ENCODE measurements at places on chromosomes 7 and 10.

GRCh38 chr10:129319934-129320333, 147.1 kb upstream of the MGMT start:
- DNase-seq = no peak

GRCh38 chr10:110067960-110068770, 60.4 kb downstream of the ADD3 start:
- DNase-seq = no peak

DNA sequence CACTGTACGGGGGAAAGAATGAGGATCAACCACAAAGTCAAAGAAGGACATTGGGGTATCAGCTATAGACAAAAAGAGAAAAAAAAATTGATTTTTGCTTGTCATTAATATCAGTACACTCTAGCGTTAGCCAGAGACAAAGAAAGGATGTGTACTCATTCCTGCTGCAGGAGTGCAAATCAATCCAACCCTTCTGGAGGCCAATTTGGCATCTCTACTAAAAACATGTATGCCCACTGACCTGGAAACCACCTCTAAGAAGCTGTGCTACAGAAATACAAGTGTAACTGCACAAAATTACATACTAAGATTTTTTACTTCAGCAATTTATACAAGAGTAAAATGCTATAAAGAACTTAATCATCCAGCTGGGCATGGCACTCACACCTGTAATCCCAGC, 13.6 kb downstream of the NSMCE4A start:
- no peak for DNase-seq

DNA sequence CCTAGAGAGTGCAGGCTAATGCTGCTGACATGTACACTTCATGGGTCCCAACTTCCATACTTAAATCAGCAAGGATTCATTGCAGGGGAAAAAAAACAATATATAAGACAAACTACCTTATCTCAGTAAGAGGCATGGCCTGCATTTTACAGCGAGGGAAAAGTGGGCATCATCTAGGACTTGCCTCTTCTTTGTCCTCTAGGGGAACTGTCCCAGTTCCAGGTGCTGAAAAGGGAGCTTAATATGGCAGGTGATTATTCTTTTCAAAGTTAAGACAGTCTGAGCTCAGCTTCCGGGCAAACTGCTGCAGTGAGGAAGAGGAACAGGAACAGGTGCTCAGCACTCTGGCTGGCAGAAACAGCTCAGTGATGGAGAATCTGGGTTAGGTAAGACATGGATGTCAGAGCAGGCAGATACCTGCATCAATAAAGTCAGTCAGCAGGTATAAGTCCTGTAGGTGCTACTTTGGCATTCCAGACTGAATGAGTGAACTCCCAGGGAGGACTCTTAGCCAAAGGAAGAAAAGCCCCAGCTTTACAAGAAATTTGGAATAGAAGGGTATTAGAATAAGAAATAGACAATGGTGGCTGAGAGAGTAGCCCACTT, 147.2 kb downstream of the TMEM178B start:
- DNase-seq = no peak

GRCh38 chr10:122640921-122641320, 58.7 kb downstream of the C10orf120 start:
- no peak for DNase-seq

DNA sequence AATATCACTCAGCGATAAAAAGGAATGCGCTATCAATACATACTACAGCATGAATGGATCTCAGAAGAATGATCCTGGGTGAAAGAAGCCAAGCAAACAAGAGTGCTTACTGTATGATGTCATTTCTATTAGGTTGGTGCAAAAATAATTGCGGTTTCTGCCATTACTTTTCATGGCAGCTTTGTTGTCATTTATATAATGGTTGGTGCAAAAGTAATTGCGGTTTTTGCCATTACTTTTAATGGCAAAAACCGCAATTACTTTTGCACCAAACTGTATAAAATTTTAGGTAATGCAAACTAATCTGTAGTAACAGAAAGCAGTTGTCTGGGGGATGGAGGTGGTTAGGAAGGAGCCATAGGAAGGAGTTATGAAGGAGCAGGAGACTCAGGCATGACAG, 318.3 kb upstream of the ZMIZ1 start:
- DNase-seq = no peak

GRCh38 chr7:85125651-85126131, 61.2 kb downstream of the SEMA3D start:
- DNase-seq = no peak

DNA sequence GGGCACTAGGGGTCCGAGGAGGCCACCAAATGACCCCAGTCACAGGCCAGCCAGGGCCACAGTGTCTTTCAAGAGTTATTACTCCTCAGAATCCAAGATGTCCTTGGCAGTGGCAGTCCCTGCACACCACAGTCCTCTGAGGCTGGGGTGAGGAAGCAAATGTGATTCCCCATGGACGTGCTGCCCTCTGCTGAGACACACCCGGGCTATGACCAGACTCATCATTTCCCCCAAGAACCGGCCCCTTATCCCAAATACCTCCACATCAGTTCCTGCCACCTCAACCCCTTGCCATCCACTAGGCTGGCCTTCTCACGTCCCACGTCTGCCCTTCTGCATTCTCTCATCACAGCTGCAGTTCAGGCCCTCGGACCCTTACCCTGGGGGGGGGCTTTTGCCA, 5.0 kb downstream of the PRKAG2 start:
- DNase-seq = no peak
